ENCODE measurements at places on chromosomes 6 and 20. TPM values are rescaled to one million over a fixed set of nuclear protein-coding genes. Genes with fewer than 3 reads are reported as not detected.

GRCh38 chr6:124913056-124913455, 49.2 kb upstream of the RNF217 start:
- DNase-seq = no peak

GRCh38 chr20:18678549-18679419, 90.9 kb downstream of the DTD1 start:
- no peak for DNase-seq

DNA sequence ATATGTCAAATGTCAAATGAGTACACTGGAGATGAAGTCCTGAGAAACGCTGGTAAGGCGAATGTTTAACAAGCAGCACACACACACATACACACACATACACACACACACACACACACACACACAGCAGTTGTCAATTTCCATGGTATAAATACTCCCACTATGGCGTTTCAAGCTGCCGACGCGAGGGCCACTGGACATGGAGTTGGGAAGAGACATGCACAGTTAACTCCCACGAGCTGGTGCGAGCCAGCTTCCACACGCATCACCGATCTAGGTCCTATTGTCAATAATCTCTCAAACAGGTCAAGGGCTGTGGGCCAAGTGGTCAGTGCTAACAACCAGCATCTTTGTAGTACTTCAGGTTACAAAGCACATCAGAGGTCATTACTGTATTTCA, 58.9 kb downstream of the TRERF1 start:
- DNase-seq = no peak

DNA sequence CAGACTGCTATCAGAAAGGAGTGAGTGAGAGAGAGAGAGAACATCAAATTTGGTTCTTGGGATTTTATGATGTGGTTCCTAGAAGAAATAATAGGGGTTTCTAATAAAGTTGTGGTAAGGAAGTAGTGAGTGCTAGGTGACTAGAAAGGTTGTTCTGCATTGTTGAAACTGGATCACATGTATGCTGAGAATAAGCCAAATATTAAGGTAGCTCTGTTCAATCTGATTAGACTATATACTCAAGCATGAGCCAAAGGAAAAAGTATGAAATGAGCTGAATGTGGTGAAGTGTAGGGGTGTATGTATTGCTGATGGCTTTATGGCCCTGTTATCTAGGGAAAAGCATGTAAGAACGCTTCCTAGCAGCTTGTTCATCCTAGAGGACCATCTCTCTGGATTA, 63.0 kb upstream of the IMPG1 start:
- no peak for DNase-seq

- DNase-seq = no peak
Measured at GRCh38 chr6:80639181-80639629, 532.7 kb downstream of the BCKDHB start.

DNA sequence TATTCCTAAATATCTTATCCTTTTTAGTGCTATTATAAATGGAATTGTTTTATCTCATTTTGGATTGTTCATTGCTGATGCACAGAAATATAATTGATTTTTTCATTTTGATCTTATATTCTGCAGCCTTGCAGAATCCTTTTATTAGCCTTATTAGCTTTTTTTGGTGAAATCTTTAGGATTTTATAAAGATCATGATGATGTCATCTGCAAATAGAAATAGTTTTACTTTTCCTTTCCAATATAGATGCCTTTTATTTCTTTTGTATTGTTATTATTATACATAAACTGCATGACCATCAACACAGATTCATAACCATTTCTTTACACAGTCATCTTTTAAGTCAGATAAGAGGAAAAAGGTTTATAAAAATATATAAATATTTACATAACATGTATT, 16.9 kb upstream of the PSMF1 start:
- DNase-seq = no peak

- DNase-seq = no peak
Measured at GRCh38 chr20:288956-289692, 1.4 kb downstream of the C20orf96 start.

- peak; percentile 32 for DNase-seq
Measured at GRCh38 chr6:89368999-89369398, 16.5 kb upstream of the UBE2J1 start.

DNA sequence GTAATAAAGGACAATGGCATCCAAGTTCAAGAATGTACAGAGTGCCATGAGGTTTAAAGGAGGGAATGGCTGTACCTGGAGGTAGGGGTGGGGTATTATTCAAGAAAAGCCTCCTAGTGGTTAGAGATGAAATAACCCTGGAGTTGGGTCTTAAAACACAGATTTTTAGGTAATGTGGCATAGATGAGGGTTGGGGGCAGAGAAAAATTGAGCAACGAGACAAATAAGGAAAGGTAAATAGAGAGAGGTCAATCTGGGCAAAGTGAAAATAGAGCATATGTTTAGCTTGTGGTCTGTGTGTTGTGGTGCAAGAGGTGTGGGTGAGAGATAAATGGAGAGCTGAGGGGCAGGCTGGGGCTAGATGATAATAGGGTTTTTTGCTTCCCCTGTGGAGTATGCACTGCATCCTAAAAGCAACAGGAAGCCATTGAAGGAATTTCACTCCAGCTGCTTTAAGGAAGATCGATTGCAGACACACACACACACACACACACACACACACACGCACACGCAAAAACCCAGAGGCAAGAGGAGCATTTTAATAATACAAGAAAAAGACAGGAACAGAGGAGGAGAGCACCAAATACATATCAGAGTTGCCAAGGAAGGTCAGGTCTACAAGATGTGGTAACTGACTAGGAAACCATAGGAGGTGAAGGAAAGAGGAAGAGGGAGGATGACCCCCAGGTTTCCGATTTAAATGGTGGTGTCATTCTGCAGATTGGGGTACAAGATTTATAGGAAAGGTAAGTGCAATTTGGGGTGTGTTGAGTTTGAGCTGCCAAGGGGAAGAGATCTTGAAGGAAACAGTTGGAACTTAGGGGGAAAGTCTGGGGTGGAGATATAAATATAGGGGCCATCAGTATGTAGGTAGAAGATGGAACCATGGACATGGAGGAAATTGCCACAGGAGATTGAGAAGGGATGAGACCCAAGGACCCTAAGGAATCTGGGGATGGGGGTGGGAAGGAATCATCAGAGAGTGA, 31.3 kb upstream of the ADGRF1 start:
- DNase-seq = no peak

- DNase-seq = no peak
Measured at GRCh38 chr6:109036574-109037294, 57.9 kb downstream of the SESN1 start.

- DNase-seq = no peak
Measured at GRCh38 chr6:145428706-145429105, 306.6 kb downstream of the EPM2A start.

DNA sequence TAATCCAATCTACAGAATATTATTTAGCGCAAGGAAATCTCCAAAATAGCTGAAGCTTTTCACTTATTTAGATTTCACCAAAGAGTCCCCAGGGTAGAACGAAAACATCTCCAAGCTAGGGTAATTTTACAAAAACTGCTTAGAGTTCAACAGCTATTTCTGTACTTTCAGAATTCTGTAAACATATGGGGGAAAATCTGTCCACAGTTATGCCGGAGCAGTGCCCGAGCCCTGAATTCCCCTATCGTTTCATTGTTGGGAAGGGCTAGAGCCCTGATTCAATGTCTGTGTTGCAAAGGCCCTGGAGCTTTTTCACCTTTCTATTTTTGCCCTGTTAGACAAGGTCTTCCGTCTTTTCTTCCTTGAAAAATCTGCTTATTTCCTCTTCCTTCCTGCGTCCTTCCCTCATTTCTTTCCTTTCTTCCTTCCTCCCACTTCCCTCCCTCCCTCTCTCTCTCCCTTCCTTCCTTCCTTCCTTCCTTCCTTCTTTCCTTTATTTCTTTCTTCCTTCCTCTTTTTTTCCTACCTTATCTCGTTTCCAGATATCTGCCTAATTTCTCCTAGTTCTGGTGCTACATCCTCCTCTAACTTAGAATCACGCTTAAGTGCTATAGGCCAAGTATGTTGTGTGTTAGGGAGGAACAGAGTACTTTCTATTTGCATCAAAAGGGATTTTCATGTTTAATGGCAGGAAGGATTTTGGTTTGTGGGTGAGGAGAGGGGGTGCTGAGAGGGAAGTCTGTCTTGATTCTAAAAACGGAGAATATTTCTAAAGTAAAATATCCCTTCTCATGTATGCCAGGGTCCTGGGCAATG, 122.5 kb upstream of the BMP2 start:
- no peak for DNase-seq

DNA sequence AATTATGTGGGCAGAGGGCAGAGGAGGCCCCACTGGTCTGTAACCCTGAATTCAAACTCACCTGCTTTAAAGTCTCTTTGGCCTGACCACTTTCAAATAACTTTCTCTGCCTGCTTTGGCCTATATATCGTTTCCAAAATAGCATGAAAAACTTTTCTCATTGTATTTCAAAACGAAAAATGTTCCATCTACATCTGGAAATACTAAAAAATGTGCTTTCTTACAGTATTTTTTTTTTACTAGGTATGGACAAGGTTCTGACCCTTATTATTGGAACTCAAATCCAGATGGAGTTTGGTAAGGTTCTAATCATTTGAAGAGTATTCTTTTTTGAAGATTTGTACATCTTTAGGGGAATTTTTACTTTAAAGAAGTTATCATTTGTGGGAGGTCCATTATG, 241.9 kb downstream of the PAX1 start:
- no peak for DNase-seq

- no peak for DNase-seq
Measured at GRCh38 chr20:32069711-32070110, 17.7 kb downstream of the HCK start.

GRCh38 chr6:147782302-147782701, 273.8 kb downstream of the SAMD5 start:
- DNase-seq = no peak

DNA sequence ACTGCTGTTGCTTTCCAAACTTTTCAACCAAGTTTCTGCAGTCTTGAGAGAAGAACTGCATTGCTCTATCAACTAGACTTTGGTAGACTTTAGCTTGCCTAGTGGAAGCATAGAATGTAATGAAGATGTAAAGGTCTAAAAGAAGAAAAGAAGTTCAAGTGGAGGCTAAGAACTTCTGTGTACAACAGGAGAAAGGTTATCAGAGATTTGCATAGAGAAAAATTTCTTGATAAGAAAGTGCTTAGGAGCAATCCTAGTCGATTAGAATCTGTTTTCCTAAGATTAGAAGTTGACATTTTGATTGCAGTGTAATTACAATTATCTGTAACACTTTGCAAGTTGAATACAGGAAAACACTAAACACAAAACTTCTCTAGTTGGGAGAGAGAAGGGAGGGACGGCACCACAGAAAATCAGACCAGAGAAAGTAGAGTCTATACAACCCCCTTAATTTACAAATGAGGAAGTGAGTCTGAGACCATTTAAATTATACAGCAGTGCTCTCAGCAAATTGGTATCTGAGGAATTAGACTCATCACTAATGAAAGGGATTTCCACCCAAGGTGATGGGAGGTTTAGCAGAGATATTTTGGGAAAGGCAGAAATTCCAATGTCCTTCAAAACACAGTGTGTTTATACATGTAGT, 194.3 kb upstream of the MARCKS start:
- DNase-seq = no peak

DNA sequence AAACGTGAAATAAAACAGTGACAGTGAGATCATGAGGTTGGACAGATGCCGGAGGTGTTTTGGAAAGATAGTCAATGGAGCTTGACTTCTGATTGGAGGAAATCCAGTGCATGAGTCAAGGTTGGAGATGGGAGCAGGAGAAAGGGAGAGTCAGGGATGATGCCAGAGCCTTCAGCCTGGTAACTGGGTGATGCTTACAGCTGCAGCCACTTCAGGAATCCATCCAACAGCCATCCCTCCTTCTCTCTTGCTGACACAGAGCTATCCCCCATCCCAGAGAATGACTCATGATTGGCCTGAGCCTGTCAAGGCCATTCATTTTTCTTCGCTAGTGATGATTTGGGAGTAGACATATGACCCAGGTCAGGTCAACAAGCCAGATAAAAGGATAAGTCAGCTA, 112.8 kb downstream of the SAMD5 start:
- no peak for DNase-seq

GRCh38 chr6:22952097-22952496, 382.7 kb downstream of the HDGFL1 start:
- DNase-seq = no peak

- DNase-seq = no peak
Measured at GRCh38 chr6:90676516-90677300, 89.8 kb upstream of the MAP3K7 start.

GRCh38 chr20:7692478-7692877, 247.8 kb downstream of the HAO1 start:
- no peak for DNase-seq

GRCh38 chr6:1208876-1209275, 103.0 kb upstream of the FOXQ1 start:
- no peak for DNase-seq

GRCh38 chr20:46167080-46167479, 49.0 kb downstream of the CD40 start:
- no peak for DNase-seq

GRCh38 chr6:151679941-151680340, 127.5 kb upstream of the ESR1 start:
- DNase-seq = no peak

DNA sequence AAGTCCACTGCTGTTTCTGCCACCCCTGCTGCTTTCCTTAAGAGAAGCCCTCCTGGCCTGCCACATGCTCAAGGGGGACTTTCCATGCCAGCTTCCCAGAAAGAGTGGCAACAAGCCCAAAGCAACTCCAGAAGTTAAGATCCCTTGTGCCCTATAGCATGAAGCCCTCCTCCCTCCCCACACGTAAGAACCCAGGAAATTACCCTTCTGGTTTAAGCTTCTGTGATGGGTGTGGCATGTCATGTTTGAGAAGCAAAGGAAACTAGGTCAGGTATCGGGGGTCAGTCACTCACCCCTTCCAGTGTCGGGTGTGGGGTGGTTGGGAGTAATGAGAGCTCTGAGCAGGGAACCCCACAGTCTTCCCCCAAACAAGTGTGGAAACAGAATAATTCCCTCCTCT, 196.1 kb downstream of the LRFN2 start:
- DNase-seq = no peak

- no peak for DNase-seq
Measured at GRCh38 chr20:35370751-35371150, 41.0 kb downstream of the UQCC1 start.

DNA sequence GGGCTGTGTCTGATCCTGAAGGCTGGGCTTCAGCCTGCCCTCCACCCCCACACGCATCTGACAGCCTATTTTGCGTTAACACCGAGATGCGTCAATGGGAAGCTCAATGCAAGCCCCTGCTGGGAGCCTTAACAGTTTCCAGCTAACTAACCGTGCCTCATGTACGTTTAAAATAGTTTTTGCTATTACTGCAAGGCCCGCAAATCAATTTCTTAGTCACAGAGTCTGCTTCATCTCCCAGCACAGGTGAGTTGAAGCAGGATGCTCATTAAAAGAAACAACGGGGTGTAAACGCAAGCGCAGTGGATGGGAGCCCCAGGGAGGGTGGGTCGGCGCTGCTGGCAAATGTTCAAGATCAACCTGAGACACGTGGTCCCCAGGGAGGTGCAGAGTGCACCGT, 142.8 kb upstream of the PHACTR3 start:
- DNase-seq = no peak

SPDEF gene
- total RNA-seq = not detected

PKIB gene
- 1.1 TPM for total RNA-seq

IYD gene
- not detected for total RNA-seq

ADGRF5 gene
- 29.7 TPM for total RNA-seq

TREM2 gene
- not detected for total RNA-seq

ZSCAN23 gene
- total RNA-seq = 0.69 TPM

SIM1 gene
- not detected for total RNA-seq

UNC93A gene
- total RNA-seq = not detected

VWA7 gene
- 1.6 TPM for total RNA-seq

GTSF1L gene
- total RNA-seq = not detected

PSMB8 gene
- total RNA-seq = 41.8 TPM

SSTR4 gene
- not detected for total RNA-seq

ENPP5 gene
- total RNA-seq = 2.0 TPM

WFDC2 gene
- total RNA-seq = 8.4 TPM

FAXC gene
- total RNA-seq = 0.74 TPM

Data from omental fat pad (tissue), 4 donors.